GM23248 (cell line): ENCODE measurements at places on chromosomes 7 and 10. TPM values are rescaled to one million over a fixed set of nuclear protein-coding genes. Genes with fewer than 3 reads are reported as not detected.

- no peak overlapping the region for H3K4me3 ChIP-seq
- no peak for DNase-seq
- peaks cover 49% of the 10 kb centered on the region for H3K27me3 ChIP-seq
- H3K36me3 ChIP-seq: no peaks in the 10 kb centered on the region
These were observed 77.6 kb downstream of the C10orf90 start for GRCh38 chr10:126592901-126593300.

GRCh38 chr10:72228318-72228751 lies 12.3 kb upstream of the ASCC1 start:
- peaks cover 11% of the 10 kb centered on the region for H3K36me3 ChIP-seq
- no peak overlapping the region for H3K4me3 ChIP-seq
- H3K27me3 ChIP-seq: no peaks in the 10 kb centered on the region

- H3K36me3 ChIP-seq: no peaks in the 10 kb centered on the region
- no peaks in the 10 kb centered on the region for H3K4me1 ChIP-seq
- H3K27ac ChIP-seq: no peak overlapping the region
- no peak overlapping the region for H3K4me3 ChIP-seq
- no peak for DNase-seq
These were observed 81.3 kb downstream of the SH2D4B start for GRCh38 chr10:80619036-80619435.

DNA sequence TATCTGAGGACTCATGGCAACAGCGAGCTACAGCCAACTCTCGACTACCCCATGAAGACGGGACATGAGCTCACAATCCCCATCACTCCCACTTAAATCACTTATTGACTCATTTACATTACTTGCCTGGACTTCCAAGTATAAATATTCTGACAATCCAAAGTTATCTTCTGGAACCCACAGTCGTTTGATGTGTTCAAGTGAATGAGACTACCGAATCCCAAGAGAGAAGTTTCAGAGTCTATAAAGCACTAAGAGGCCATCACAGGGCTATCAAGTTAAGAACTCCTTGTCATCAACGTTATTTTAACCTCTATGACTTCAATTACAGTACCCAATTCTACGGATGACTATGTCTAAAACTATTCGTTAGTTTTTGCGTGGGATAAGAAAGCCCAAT lies 11.5 kb upstream of the ANAPC16 start:
- peaks cover 15% of the 10 kb centered on the region for H3K36me3 ChIP-seq
- no peak overlapping the region for H3K4me3 ChIP-seq
- H3K27me3 ChIP-seq: no peaks in the 10 kb centered on the region
- no peak for DNase-seq
- H3K27ac ChIP-seq: no peak overlapping the region
- no peaks in the 10 kb centered on the region for H3K4me1 ChIP-seq

DNA sequence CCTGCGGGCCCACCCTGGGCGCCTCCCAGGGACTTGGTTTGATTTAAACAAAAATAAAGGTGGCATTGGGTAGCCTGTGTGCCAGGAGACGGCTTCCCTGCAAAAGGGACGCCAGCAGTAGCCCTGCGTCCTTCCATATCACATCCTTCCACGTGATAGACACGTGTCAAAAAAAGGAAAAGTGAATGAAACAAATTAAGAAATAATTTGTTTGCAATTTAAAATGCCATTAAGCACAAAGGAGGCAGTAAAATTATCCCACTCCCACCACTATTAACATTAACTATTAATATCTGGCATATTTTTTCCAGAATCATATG lies 7.6 kb downstream of the TACR2 start:
- H3K36me3 ChIP-seq: no peaks in the 10 kb centered on the region
- peaks cover 11% of the 10 kb centered on the region for H3K4me1 ChIP-seq
- peak overlapping the region; percentile 67 for H3K4me3 ChIP-seq
- H3K27ac ChIP-seq: peak overlapping the region; percentile 27; the same call in 1 of the 2 replicates

GRCh38 chr10:110774069-110775019 lies 97.4 kb upstream of the PDCD4 start:
- DNase-seq: peak; percentile 92
- peaks cover 47% of the 10 kb centered on the region for H3K27me3 ChIP-seq
- H3K36me3 ChIP-seq: no peaks in the 10 kb centered on the region
- no peak overlapping the region for H3K4me3 ChIP-seq

DNA sequence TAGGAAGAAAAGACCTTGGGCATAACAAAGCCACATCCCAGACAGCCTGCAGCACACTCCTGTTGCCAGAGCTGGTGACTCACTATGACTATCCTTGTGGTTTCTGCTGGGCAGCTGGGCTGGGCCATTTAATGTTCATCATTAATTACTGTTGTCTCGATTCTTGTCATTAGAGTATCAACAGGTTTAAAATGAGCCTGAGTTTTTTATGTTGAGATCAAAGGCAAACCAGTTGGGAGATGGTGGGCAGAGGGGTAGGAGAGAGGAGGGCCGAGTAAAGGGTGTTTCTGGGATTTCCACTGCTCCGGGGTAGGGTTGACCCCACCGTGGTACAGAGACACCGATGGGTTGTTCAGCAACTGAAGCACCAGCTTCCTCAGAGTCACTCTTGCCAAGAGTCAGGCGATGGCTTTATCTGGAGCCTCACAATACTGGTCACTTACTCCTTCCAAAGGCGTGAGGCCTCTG lies 128.7 kb upstream of the LYZL1 start:
- 0 out of 2 replicates have a peak overlapping the region, but pooled peaks have one; percentile 8 for H3K4me3 ChIP-seq
- H3K36me3 ChIP-seq: no peaks in the 10 kb centered on the region
- H3K27me3 ChIP-seq: no peaks in the 10 kb centered on the region
- H3K4me1 ChIP-seq: peaks cover 23% of the 10 kb centered on the region
- peak overlapping the region; percentile 57 for H3K27ac ChIP-seq
- peak; percentile 90 for DNase-seq

DNA sequence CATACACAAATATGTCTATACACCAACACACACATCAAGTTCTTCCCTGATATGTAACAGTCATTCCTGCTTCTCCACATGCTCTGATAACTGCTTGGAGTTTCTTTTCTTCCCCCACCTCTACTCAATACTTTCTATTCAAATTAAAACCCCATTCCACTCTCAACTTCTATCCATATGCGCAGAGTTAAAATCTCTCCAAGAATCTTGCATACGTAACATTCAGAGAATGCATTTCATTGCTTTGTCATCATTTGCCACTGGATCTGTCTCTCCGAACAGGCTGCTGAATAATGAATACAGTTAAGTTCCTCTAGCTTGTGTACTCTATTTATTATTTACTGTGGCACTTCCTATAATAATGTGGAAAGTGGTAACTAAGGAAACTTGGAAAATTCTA lies 68.8 kb downstream of the DGKB start:
- H3K27me3 ChIP-seq: no peaks in the 10 kb centered on the region
- no peaks in the 10 kb centered on the region for H3K36me3 ChIP-seq

The TFPI2 gene
- total RNA-seq: 435 and 654 TPM in 2 replicates

The PNLIPRP1 gene
- not detected in 2 replicates for total RNA-seq

The NKX1-2 gene
- total RNA-seq: not detected in 2 replicates

The MKI67 gene
- 9.5 and 12.2 TPM in 2 replicates for total RNA-seq
